NB4 (cell line): ENCODE measurements at places on chromosomes 3 and 15.

DNA sequence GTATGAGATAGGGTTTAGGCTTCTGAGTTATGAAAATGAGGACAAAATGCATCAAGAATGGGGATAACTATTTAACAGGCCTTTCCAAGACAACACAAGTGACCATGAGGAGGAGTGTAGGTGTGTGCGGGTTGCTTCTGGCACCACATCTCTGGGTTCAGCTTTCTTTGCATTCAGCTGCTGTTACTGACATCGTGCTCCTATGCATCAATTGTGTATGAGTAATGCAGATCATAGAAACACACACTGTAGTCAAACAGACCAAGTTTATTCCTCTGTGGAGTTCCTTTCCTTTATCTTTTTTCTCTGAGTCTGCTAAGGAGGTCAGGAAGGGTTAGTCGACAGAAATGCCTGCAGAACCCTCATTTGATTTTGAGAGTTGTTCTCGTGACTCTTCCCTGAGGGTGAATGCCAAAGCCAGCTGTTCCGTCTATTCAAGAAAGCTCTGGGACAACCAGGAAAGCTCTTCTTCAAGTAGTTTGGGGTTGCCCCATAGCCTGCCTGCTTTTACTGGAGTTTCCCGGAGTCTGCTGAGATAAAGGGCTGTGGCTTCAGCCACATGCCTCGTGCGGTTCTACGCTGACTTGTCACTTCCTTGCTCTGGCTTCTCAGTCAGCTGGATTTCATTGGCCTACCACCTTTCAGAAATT, 136.7 kb upstream of the TLE3 start:
- no peak for DNase-seq

DNA sequence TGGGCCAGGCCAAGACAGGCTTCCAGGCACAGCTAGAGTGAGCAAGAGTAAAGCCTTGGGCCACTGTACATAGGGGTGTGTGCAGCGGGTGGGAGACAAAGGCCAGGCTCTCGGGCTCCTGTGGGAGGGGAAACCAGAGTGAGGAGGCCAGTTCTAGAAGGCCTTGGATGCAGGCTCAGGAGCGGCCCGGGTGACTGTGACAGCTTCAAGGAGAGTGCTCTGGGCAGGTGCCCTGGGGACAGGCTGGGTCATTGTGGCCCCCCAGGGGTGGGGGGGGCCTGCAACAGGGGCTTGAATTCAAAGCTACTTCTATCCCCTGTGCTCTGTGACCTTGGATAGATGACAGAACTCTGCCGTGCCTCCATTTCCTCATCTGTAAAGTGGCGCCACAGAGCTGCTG, 109.2 kb downstream of the DNAJB8 start:
- no peak for DNase-seq

DNA sequence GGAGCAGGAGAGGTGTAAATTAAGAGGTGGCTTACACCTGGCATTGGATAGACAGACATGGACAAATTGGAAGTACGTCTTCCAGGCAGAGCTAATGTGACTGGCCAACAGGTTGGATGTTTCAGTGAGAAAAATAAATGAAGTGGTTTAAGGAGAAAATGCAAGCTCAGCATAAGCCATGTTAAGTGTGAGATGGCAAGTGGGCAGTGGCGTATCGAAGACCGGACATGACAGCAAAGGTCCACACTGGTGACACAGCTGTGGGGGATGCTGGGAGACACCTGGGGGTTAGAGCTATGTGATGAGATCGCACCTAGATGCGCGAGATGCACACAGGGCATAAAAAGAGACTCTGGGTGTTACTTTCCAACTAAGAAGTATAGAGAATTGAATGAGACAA, 3.7 kb upstream of the ATP10A start:
- DNase-seq, result no peak

DNA sequence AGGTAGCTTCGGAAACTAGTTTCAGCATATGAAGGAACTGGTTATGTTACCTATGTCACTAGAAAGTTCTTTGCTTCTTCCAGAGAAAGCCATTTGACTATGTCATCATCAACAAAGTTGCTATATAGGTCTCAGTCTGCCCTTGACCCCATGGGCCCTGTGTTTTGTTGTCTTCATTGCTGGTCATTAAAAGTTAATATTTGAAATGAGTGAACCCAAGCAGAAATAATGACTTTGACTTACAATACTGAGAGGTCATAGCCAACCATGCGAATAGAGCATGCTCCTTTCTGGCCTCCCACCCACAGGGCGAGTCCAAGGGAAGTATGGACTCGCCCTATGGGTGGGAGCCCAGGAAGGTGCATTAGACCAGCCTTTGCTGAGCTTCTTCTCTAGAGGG, 40.9 kb downstream of the APH1B start:
- DNase-seq, result no peak

DNA sequence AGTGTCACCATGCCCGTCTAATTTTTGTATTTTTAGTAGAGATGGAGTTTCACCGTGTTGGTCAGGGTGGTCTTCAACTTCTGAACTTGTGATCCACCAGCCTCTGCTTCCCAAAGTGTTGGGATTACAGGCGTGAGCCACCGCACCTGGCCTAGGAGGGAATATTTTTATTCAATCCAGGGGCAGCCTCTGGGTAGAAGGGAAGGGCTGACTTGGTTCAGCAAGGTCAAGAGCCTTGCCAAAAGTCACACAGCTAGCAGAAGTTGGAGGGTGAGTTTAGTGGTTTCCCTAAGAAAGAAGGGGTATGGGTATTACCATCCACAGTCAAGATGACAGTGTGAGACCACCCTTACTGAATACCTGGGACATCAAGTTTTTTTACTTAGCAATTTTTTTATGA, 4.9 kb upstream of the AEN start:
- no peak for DNase-seq

DNA sequence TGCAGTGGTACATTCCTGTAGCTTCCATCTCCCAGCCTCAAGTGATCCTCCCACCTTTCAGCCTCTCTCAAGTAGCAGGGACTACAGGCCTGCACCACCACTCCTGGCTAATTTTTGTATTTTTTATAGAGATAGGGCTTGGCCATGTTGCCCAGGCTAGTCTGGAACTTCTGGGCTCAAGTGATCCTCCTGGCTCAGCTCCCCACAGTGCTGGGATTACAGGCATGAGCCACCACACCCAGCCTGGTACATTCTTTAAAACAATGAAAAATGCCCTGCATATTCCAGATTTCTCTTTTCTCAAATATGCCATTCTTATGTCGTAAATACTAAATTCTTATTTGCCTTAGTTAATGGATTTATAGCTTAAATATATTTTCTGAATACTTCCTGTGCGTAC, 581.4 kb downstream of the MECOM start:
- no peak for DNase-seq

GRCh38 chr15:92654662-92655061, 913 bp downstream of the FAM174B start:
- no peak for DNase-seq

- DNase-seq, result no peak
Observed at GRCh38 chr3:156610154-156610553, 55.2 kb upstream of the SSR3 start.

GRCh38 chr3:119227070-119227850, 13.4 kb downstream of the B4GALT4 start:
- no peak for DNase-seq

GRCh38 chr3:52044869-52045619, 11.3 kb downstream of the DUSP7 start:
- DNase-seq, result peak; percentile 43

- DNase-seq, result no peak
Observed at GRCh38 chr3:42685891-42686820, 819 bp downstream of the KLHL40 start.
